MM.1S (cell line): ENCODE measurements at places on chromosomes 6 and 20.

DNA sequence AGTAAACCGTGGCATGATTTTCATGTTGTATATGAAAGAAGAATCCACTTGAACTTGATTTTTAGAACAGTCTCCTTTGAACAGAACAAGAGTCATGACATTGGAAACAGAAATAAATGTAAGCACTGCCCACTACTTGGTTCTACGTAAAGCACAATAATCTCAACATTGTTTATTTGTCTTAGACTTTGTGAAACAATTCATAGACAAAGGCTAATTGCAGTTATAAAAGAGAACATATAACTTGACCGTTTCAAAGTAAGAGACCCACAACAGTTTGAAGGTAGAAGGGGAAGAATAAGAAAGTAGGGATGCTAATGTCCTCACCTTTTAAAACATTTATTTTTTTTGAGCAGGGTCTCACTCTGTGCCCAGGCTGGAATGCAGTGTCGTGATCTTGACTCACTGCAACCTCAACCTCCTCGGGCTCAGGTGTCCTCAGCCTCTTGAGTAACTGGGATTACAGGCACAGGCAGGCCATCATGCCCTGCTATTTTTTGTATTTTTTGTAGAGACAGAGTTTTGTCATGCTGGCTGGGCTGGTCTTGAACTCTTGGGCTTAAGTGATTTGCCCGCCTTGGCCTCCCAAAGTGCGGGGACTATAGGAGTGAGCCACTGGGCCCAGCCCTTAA is 71.1 kb downstream of the POPDC3 start:
- DNase-seq: no peak

- DNase-seq: no peak
These were observed 60.6 kb upstream of the CCN6 start for GRCh38 chr6:111993342-111993741.

DNA sequence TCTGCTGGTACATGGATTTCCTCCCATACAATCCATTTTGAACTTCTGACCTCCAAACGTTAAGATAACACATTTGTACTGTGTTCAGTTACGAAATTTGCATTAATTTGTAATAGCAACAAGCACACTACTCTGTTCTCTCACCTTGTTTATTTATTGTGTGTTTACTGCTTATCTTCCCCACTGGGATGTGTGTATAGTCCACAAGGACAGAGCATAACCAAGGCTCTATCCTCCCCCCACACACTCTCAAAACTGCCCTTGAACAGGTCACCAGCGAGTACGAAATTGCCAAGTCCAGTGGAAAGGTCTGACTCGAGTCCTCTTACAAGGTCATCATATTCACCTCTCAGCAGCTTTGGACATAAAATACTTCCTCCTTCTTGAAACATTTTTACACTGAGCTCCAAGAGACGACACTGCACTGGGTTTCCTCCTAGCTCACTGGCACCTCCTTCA is 18.6 kb downstream of the ADTRP start:
- no peak for DNase-seq

- peak; percentile 82 for DNase-seq
These were observed 299.1 kb upstream of the PRDM1 start for GRCh38 chr6:105786890-105787655.

DNA sequence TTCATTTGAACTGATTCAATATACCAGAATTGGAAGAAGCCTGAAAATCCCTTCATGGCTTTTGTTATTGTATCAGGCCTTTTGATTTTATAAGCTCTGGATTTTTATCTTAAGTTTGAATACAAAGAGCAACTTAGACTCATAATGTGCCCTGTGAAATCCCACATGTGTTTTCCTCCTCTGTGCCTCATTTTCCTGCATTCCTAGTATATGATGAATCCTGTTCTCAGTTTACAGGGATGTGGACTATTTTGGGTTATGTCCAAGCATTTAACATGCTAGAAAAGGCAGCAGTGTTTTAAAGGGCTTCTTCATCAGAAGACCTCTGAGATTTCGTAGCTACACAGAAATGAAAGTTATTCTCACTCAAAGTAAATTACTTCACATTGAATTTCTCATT is 455.0 kb downstream of the RFPL4B start:
- DNase-seq: no peak

GRCh38 chr20:24657878-24658620 is 188.6 kb downstream of the SYNDIG1 start:
- DNase-seq: no peak

DNA sequence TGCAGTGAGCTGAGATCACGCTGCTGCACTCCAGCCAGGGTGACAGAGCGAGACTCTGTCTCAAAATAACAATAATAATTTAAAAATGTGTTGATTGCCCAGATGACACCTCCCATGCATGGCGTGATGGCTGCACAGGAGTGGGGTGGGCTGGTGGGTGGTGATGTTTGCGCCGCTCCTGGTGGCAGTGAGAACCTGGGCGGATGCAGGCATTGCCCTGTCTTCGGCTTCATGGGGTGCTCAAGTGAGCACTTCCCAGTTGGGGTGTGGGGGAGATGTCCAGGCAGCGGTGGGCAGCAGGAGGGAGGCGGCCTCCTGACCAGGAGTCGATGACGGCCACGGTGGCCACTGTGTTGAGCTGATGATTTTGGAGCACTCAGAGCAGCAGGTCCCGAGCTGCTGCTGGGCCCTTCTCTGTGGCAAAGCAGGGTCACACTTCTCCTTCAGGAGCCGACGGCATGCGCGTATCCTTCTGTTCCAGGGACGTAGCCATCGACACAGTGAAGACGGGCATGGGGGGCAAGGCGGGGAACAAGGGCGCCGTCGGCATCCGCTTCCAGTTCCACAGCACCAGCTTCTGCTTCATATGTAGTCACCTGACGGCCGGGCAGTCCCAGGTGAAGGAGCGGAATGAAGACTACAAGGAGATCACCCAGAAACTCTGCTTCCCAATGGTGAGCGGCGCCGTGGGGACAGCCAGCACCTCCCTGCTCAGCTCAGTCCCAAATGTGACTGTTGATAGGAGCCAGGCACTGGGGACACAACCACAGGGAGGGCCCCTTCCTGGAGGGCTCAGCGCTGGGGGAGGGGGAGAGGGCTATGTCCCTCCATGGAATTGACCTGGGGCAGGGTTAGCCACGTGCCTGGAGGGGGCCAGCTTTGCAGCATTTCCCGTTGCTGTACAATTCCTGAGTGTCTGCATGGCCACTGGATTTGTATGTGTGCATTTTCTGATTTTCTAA is 89.7 kb downstream of the SYNJ2 start:
- DNase-seq: no peak

GRCh38 chr20:42134265-42135098 is 516.3 kb upstream of the CHD6 start:
- no peak for DNase-seq

GRCh38 chr6:151004383-151005024 is 139.0 kb downstream of the MTHFD1L start:
- DNase-seq: no peak

GRCh38 chr6:6105472-6106036 is 98.8 kb upstream of the NRN1 start:
- no peak for DNase-seq

GRCh38 chr20:38193586-38194105 is 28.6 kb upstream of the TGM2 start:
- no peak for DNase-seq

DNA sequence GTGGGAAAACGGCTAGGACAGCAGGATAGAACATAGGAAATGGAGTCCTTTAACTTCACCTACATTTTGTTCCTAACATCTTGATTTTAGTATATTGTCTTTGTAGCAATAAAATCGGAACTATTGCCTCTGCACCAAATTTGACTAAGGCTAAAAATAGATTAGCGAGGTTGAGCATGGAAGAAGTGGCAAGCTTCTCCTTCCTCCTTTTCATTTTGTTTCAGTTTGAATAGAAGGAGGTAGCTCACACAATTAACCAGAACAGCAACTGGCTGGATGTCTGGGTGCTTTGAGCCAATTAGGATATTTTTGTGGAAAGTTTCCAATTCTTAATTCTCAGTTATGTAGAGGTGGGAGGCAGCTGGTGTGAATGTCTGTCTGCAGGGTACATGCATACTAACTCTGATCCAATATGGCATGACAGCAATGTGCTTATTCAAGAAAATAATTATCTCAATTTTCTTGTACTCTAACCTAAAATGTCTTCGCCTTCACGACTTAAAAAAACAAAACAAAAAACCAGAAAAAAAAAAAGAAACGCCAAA is 3.1 kb upstream of the HECA start:
- no peak for DNase-seq
